Glomerular endothelial cell (primary cell): ENCODE measurements at places on chromosomes 3 and 15. TPM values are rescaled to one million over a fixed set of nuclear protein-coding genes. Genes with fewer than 3 reads are reported as not detected.

Gene DLEC1
- total RNA-seq, result not detected in 2 replicates

Gene ABCC5
- 6.3 and 12.2 TPM in 2 replicates for total RNA-seq

Gene LRRC31
- total RNA-seq, result not detected in 2 replicates

Gene RTP1
- not detected in 2 replicates for total RNA-seq

Gene FBLN2
- total RNA-seq, result 1.6 and 14.2 TPM in 2 replicates

Gene IREB2
- total RNA-seq, result 19.1 and 27.2 TPM in 2 replicates

Gene FOXB1
- total RNA-seq, result not detected in 2 replicates

Gene ZPLD1
- 0.10 TPM in 1 of 2 replicates, not detected in the other for total RNA-seq

Gene IRAK2
- total RNA-seq, result 41.6 and 50.1 TPM in 2 replicates

Gene RLBP1
- total RNA-seq, result not detected in 2 replicates

Gene HAPLN3
- 4.0 and 22.4 TPM in 2 replicates for total RNA-seq

Gene NLGN1
- 1.3 and 3.0 TPM in 2 replicates for total RNA-seq
